Activated T-cell treated with anti-CD3 and anti-CD28 coated beads for 4 hours (primary cell): ENCODE measurements at places on chromosomes 13 and 19.

DNA sequence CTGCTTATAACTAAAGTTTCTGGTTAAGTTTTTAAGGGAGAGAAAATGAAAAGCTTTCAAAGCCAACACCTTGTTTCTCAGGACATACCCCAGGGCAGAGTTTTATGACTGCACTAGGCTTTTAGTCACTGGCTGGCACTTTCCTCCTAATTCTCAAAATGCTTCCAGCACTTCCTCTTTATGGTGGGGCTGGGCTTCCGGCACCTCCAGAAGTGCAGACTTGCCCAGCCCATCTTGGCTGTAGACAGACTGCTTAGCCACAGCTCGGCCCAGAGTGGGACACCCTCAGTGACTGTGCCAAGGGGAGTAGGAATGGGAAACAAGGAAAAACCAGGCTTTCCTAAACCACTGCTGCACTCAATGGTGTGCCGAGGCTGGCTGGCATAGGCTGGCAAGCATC is 23.2 kb upstream of the GTF3A start:
- DNase-seq = no peak

DNA sequence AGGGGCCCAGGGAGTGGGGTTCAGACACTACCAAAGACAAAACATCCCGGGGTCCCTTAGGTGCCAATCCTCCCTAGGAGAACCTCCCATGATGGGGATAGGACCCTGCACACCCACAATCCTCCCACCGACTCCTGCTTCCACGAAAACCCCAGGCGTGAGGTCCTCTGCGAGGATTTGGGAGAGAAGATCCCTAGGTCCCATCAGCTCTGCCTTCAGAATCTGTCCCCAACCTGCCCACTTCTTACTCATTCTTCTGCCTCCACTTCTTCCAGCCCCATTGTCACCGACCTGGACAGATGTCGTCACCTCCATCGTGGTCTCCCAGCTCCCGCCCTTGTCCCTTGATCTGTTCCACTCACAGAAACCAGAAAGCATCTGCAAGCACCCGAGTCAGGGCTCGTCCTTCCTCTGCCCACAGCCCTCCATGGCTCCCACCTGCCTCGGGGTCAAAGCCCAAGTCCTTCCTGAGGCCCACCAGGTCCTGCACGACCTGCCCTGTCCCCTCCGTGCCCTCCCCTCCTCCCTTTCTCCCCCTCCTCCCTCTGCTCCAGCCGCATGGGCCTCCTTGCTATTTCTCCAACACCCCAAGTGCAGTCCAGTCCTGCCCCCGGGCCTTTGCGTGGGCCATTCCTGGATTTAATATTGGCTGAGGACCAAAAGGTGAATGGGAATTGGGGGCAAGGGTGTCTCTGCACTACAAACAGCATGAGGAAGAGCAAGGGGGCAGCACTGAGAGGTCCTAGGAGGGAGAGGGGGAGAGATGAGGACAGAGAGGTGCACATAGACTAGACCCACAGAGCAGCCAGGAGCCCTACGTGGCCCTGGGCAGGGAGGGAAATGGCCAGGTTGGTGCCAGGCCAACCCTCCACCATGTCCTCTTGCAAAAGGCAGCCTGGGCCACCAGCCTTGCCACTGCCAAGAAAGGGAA is 51.3 kb downstream of the PTPRS start:
- no peak for DNase-seq

DNA sequence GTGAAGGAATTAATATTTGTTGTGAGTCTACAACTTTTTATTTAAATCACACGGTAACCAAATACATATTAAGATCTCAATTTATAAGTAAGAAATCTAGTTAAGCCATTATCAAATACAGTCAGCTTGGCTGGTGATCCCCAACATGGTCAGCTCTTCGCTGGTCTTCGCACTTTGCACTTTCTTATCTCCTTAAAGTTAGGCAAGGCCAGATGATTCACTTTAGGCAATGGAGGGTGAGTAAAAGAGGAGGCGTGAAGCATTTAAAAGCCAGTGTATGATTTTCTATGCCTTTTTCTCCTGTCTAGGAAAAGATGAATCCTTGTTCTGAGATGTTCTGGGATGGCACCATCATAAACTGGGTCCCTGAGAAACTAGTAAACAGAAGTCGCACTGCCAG is 793.7 kb upstream of the ARGLU1 start:
- no peak for DNase-seq

- no peak for DNase-seq
These were observed 3.7 kb upstream of the BAX start for GRCh38 chr19:48950830-48951519.

DNA sequence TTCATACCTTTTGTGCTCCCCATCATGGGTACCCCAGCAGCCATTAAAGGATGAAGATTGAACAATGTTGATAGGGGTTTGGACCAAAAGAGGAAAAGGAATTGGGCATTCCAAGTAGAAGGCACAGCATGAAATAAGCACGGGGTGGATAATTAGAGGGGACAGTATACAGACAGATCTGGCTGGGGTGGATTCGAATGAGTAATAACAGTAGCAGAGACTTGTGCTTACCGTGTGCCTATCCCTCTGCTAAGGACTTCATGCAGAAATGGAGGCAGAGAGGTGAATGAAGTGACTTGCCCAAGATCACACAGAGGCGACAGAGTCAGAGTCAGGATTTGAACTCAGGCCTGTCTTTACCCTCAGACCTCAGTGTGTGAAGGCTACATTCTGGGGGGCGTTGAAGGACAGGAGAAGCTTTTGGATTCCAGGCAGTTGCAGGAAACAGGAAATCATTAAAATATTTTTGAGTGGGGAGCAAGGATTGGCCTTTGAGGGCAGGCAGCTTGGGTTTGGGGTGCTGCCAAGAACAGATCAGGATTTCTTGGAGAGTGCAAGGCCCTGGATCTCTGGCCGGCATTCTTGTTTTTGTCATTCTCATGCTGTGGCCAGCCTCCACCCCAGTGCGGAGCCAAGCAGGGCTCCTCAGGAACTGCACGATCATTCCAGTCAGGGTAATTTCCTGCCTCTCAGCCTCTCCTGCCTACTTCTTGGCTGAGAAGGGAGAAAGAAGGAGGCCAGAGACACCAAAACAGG is 18.7 kb downstream of the PAF1 start:
- no peak for DNase-seq

DNA sequence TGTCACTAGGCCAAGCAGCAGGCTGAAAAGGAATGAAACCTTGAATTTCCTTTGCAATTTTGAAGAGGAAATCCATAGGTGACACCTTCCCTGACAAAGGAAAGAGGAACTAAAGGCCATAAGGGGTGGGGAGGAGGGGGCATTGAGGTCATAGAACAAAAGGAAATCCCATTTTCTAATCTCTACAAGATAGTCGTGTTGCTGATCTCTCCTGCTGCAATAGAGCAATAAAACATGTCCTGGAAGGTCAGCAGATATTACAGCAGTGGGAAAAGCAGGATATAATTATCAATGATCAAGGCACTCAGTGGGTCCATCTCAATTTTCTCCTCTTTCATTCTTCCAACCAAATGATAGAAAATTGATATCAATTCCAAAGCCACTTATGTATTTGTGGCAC is 20.3 kb upstream of the RAP2A start:
- no peak for DNase-seq

- DNase-seq = no peak
These were observed 48.0 kb downstream of the NFIX start for GRCh38 chr19:13043285-13043684.
